ENCODE measurements at places on chromosomes 5 and 9.

- DNase-seq: no peak
Measured at GRCh38 chr9:89878687-89879086, 273.9 kb downstream of the GADD45G start.

DNA sequence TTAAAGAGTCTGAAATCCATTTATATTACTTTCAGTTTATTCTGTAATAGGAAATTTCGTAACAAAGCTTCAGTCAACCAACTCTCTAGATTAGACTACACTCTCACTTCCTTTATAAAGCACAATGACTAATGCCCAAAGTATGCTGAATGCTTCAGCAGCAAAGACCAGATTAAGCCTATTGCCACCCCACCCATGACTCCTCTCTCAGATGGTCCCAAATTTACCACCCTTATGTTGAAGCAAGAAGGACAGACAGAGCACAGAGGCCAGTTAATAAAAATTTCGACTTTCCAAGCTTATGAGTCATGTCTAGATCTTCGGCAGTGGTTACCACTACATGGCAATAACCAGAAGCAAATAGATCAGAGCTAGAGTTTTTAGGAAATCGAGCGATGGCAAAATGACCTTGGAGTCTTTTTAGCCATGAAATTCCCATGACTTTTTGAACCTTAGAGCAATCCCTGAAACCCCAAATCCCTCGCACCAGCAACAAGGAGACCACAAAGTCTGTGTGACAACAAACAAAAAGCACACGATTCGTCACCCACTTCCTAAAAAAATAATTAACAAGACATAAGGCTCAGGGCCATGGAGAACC lies 287.8 kb upstream of the RASA1 start:
- DNase-seq: no peak

DNA sequence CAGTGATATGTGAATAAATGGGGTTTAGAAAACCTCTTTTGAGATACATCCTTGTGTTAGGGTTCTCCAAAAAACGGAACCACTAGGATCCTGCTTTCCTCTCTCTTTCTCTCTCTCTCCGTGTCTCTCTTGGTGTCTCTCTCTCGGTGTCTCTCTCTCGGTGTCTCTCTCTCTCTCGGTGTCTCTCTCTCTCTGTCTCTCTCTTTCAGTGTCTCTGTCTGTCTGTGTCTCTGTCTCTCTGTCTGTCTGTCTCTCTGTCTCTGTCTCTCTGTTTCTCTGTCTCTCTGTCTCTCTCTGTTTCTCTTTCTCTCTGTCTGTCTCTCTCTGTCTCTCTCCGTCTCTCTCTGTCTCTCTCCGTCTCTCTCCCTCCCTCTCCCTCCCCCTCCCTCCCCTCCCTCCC lies 7.8 kb upstream of the TEX48 start:
- DNase-seq: no peak

- DNase-seq: no peak
Measured at GRCh38 chr9:128296340-128297220, 20.5 kb downstream of the SWI5 start.

DNA sequence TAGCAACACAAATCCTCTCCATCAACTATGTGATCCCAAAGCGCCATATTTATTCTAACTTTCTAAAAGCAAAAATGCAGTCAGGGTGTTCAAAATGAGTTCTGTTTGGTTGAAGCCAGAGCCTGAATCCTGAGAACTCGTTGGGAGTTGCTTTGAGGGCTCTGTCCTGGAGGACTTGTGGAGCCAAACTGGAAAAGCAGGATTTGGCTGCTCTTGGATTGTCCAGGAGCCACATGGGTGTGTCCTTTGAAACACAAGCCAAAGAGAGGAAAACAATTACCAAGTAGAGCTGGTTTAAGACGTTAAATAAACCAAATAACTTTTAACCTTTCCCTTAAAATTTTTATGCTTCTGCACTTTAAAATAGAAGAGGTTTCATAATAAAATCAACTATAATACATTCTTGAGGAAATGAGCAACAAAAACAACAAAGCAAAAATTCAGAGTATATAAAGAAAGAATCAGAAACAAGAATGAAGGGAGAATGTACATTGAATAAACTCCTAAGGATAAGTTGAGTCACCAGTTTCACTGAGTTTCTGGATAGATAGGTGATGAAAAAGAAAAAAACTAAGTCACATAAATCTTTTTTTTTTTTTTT lies 13.5 kb downstream of the C5orf46 start:
- no peak for DNase-seq

DNA sequence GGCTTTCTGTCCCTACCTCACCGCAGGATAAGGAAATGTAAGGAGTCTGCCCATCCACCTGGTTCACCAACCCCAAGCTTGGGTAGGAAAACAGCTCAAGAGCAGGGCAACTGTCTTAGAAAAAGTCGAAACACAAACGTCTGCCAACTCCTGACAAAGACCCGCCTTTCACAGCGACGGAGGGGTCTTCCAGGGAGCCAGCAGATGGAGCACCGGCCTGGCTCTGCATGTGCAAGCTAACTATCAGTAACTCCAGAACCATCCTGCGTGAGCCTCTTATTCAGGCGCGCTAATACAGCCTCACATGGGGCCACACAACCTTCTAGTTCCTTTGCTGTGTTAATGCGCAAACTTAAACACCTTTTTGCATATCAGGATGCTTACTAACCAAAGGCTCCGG lies 26.9 kb downstream of the CAMSAP1 start:
- no peak for DNase-seq

DNA sequence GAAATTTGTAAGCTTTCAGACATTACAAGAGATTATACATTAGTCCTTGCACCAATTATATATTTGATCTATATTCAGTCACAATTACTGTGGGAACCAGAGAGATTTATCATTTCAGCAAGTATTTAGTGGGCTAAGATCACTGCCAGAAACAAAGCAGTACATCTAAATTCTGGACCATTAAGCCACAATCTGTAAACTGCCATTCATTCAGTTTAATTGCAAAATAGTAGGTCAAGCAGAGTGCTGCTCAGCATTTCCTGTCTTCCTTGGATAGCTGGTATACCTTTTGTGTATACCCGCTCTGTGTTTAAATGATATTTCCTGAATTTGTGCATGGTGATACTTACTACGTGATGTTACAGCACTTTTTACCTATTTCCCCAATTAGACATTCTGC lies 42.6 kb downstream of the CDH10 start:
- DNase-seq: no peak

- DNase-seq: no peak
Measured at GRCh38 chr5:117456866-117457470, 882.3 kb upstream of the SEMA6A start.

GRCh38 chr5:120327180-120327579 lies 136.9 kb upstream of the PRR16 start:
- no peak for DNase-seq

- DNase-seq: no peak
Measured at GRCh38 chr9:133576031-133576874, 32.9 kb downstream of the FAM163B start.

- no peak for DNase-seq
Measured at GRCh38 chr5:134430001-134430569, 18.4 kb upstream of the CDKN2AIPNL start.

GRCh38 chr5:88553136-88553875 lies 284.7 kb upstream of the TMEM161B start:
- no peak for DNase-seq

DNA sequence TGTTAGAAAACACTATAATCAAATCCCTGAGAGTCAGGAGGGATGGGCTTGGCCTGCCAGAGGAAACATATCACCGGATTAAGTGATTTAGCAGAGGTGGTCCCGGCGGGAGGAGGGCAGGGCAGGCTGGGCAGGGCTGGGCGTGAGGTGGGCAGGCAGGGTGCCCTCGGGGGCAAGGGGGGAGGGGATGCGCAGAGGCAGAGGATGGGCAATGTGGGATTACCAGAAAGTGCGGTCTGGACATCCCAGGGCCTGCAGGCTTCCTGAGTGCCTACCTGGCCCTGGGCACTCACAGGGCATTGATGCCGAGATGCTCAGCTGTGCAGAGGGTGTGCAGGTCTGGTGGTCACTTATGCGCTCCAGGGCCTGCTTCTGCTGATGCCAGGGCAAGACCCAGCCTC lies 115.2 kb downstream of the ADAMTS2 start:
- DNase-seq: no peak

DNA sequence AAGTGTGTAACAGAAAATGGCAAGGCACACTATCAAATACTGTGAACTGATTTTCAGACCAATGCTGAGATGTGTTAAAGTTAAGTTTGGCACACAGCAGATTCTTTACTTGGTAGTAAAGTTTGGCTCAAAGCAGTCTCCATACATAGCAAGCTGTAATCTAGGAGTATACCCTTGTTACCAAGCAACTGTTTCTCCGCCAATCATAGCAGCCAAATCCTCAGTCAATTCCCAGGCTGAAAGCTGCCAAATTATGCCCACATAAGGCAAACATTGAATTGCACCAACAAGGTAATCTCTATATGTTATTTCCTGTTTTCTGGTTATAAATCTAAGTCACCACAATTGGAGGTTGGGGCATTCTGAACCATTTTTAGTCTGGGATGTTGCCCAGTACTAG lies 345.7 kb downstream of the DEPDC1B start:
- DNase-seq: no peak

DNA sequence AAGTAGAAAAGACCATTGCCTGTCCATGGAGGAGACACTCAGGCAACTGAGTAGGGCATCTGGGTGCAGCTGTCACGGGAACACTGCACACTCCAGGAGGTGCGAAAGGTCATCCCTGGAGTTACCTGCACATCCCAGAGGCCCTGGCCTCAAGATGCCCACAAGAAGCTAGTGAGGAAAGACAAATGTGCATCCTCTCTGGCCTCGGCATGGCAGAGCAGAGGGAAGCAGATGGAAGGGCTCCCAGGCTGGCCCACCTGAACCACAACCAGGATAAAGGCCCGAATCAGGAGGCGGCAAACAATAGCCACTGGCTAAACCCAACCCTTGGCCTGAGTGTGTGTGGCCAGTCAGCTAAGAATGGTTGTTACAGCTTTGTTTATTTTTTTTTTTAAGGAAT lies 231.7 kb downstream of the SYK start:
- no peak for DNase-seq

GRCh38 chr5:36073595-36074216 lies 7.0 kb upstream of the UGT3A2 start:
- DNase-seq: no peak

GRCh38 chr5:170581211-170581610 lies 77.4 kb downstream of the KCNIP1 start:
- no peak for DNase-seq

GRCh38 chr9:73806876-73807275 lies 655.2 kb downstream of the ANXA1 start:
- DNase-seq: no peak

DNA sequence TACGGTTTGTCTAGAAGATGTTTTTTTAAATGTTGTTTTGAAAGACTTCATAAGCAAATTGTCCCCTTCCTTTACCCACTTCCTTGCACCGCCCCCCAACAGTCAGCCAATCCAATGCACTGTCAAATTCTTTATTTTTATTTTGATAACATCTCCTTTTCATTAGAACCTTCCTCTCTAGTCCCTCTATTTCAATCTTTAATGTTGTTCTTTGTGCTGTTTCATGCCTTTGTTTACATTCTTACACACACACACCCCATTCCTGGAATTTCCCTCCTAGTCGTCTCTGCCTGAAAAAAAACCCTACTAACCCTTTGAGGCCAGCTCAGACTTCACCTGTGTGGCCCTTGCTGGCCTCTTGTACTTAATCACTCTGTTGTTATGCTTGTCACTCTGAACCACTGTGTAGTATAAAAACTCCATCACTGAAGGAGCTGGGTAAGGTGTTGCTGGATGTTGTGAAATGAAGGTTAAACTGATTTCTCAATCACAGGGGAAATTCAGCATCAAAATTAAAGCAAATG lies 133.4 kb downstream of the UGCG start:
- DNase-seq: peak; percentile 19

DNA sequence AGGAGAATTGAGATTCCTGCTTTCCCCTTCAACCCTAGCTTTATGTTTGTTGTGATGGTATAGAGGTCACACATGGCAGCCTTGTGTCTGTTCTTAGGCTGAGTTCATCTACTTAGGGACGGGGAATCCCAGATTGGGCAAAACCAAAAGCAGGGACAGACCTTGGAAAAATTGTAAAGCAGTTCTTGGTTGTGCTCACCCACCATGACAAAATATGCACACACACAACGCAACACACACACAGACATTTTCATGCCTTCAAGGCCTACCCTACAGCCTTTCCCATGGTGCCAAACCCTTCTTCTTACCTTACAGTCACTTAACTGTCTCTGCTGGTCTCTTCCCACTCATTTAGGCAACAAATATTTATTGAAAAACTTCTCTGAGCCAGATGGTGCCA lies 14.8 kb downstream of the PCDHGC5 start:
- DNase-seq: no peak

DNA sequence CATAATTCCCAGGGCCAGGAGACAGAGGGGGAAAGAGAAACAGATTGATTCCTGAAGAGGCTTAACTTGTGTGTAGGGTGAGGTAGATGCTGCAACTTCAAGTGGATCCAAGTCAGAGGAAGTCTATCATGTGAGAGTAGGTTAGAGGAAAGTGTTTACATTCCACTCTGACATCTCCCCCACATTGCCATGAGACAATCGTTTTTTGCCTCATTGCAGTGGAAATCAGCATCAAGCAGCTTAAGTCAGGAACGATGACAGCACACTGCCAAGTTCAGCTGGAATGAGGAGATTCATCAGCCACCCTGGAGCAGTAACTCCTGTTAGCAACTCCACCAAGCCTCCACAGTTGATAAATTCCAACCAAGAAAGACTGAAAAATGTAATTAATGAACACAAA lies 689.7 kb upstream of the MEF2C start:
- DNase-seq: no peak

- DNase-seq: no peak
Measured at GRCh38 chr5:108818613-108819272, 71.0 kb downstream of the FER start.

Measured in CD4-positive, alpha-beta T cell treated with Interleukin-12 subunit alpha and Interleukin-12 subunit beta, for 1 hour (primary cell).